ENCODE measurements at places on chromosomes 4 and X.

- DNase-seq: no peak
Observed at GRCh38 chr4:112289407-112290253, 3.9 kb upstream of the TIFA start.

GRCh38 chr4:38791010-38791409, 8.2 kb upstream of the TLR10 start:
- no peak for DNase-seq

- DNase-seq: peak; percentile 9
Observed at GRCh38 chrX:19370061-19370460, 26.3 kb downstream of the PDHA1 start.

- peak; percentile 53 for DNase-seq
Observed at GRCh38 chr4:136713140-136713539, 819.2 kb downstream of the PCDH18 start.

- no peak for DNase-seq
Observed at GRCh38 chr4:82614838-82615449, 53.2 kb upstream of the TMEM150C start.

DNA sequence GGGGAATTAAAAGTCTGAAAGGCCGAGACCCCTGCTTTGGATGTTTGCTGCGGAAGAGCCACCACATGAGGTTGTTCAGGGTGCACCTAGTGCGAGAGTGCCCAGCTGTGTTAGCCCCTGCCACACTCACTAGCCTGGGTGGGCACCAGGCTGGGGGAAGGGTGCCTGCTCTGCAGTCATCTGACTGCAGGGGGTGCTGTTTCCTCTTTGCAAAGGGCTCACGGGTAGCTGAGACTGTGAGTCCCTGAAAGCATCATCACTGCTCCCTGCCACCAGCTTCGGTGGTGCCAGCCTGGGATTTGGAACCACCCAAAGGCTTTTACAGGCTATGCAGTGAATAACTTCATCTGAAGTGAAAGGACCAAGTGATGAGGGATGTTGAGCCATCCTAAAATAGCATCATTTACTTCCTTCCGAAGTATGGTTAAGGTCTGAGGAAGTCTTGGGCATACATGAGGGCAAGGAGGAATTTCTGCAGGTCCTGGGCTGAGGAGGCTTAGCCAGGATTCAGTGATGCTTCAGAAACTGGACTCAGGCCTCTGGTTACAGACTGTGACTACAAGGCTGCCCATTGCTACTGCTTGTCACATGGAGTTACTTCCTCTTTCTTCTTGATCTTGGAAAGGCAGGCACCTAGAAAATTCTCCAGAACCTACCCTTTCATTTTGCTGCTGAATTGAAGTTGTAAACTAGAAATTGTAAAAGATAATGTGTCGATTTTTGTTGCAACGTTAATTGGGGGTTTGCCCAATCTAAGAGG, 293.2 kb upstream of the PRPS2 start:
- DNase-seq: no peak

DNA sequence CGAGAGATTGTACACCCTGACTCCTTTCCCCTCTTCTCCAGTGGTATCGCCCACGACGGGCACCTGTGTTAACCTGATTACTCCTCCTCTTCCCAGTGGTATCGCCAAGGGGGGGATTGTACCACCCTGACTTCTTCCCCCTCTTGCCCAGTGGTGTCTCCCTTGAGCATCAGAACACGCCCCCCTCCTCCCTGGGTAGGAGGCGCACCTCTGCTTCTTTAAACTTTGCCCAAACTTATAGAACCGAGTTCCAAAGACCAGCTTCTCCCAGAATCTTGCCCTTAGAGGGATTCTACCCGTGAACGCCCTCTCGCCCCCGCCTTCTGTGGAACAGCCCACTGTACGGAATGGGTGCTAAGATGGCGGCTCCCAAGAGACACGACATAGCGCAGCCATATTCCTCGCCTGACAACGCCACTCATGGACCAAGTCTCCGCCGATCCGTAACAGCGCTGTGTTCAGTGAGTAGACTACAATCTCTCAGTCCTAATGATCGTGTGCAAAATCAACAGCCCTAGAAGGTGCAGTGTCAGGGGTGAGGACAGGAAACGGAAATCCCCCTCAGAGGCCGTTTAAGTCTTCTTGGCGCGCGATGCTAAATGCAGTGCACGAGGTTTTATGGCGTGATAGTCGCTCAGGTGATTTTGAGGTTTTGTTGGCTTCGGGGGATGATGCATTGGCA, 4.2 kb upstream of the ZNF157 start:
- peak; percentile 70 for DNase-seq

- no peak for DNase-seq
Observed at GRCh38 chr4:26751838-26752237, 108.8 kb upstream of the STIM2 start.

DNA sequence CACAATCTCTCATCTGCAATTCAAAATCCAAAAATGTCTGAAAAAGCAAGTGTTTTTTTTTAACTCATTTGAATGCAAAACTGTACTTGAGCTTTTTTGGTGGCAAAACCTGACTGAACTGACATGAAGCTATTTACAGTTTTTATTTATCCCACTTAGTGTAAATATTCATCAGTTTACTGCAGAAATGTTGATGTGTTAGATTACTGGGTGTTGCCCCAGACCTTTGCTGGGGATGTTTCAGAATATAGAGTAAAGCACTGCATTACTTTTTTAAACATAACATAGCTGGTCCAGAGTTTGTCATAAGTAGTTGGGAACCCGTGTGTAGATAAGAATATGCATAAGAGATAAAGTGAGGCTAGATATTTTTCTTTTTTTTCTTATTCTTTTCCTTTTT, 27.3 kb downstream of the PTPN13 start:
- DNase-seq: no peak

DNA sequence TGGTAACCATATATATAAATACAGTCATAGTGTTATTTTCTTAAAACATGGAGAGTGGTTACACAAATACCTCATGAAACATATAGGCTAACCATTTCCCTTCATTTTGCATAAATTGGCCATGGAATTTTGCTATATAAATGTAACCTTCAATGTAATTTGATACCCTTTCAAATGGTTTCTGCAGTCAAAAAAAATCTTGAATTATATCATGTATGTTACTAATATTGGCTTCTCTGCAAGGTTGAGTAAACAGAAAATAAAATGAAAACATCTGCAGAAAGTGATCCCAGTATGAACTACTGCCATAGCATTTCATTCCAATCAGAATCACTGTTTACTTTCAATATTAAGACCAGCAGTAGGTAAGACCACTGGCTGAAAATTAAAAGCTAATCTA, 1165.9 kb upstream of the TENM3 start:
- DNase-seq: no peak

GRCh38 chr4:48194971-48195370, 60.9 kb upstream of the TXK start:
- no peak for DNase-seq

DNA sequence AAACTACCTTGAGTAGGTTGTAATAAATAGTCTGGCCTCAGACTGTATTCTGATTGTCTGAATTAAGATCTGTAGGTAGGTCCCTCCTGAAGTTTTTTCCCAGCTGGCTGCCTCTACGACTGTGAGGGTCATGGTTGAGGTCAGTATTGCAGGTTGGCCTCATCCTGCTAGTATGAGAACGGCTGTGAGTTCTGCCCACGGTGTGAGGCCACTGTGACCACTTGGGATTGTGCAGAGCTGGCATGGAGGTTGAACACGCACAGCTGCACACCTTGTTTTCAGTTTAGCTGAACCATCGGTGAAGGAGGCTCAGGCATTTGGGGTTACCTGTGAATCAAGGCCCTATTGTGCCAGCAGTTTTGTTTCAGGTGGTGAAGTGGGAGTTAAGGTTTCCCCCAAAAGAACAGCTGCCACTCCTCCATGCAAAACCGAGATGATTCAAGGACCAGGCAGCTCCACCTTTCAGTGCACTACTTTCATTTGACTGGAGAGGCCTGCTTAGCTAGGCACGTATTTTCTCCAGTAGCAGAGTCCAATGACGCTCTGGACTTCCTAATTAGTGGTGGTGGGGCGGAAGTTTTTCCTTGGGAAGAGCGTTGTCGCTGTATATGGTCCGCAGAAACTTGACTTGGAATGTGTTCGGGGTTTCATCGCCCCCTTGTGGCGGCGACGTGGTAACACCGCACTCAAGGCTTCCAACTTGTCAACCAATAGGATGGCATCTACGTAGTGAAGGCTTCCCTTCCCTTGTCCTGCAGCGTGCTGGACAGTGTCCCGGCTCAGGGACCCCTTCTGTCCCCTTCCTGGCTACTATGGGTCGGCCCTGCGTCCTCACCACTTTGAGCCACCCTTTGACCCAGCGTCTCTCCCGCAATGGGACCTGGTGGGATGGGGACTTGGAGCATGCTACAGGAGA, 13.8 kb downstream of the CMC4 start:
- peak; percentile 80 for DNase-seq

- no peak for DNase-seq
Observed at GRCh38 chrX:43580621-43581020, 75.5 kb upstream of the MAOA start.

GRCh38 chrX:68989865-68990606, 161.2 kb downstream of the EFNB1 start:
- DNase-seq: peak; percentile 79

- peak; percentile 36 for DNase-seq
Observed at GRCh38 chrX:45850197-45850774, 649.6 kb upstream of the DIPK2B start.

GRCh38 chr4:168758351-168758876, 251.6 kb downstream of the CBR4 start:
- peak; percentile 80 for DNase-seq

GRCh38 chrX:45157647-45158046, 43.0 kb downstream of the DIPK2B start:
- DNase-seq: no peak

DNA sequence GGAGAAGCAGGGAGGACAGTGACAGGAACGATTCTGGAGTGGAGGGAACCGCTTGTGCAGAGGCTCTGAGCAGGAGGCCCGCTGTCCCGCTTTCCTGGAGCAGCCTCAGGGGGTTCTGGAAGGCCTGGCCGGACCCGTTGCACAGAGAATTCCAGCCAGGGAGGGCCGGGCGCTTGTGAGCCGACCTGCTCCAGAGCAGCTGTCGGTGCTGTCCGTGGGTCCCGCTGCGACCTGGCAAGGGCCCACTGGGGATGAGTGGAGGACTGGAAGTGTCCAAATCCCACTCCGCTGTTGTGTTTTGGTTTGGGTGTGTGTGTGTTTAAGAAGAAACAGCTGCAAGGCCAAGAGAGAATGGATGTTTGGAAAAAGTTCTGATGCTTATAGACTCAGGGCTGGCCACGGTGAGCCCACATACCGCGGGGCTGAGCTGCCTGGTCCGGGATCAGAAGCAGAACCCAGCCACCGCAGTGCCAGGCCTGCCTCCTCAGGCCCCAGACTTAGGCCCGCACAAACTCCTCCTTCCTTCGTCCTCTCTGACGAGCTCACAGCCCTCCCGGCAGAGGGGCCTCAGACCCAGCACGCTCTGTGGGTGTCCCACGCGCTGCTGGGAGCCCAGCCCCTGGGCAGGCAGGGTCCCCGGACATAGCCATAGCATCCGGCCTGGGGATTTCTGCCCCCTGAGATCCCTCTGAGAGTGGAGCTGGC, 73.9 kb downstream of the HTRA3 start:
- no peak for DNase-seq

Data from mesenchymal stem cell (in vitro differentiated cells and primary cell).